NCI-H2029 (cell line): ENCODE measurements at places on chromosomes 11 and 22.

DNA sequence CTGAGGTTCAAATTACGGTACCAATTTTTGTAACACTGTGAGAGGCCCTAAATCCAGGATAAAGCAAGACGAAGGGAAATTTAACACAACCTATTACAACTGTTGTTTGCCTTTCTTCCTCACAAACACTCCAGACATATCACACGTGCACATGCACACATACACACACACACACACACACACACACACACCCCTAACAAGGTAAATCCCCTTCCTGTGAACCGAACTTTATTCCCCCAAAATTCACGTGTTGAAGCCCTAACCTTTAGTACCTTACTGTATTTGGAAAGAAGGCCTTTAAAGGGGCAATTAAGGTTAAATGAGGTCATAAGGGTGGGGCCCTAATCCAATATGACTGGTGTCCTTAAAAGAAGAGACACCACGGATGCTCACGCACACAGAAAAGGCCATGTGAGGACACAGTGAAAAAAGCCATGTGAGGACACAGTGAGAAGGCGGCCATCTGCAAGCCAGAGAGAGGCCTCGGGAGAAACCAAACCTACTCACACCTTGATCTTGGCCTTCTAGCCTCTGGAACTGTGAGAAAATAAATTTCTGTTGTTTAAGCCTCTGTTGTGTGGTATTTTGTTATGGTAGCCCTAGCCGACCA lies 1.8 kb downstream of the SERGEF start:
- DNase-seq = peak; percentile 22

- no peak for DNase-seq
Observed at GRCh38 chr11:32434356-32435151, 785 bp downstream of the WT1 start.

DNA sequence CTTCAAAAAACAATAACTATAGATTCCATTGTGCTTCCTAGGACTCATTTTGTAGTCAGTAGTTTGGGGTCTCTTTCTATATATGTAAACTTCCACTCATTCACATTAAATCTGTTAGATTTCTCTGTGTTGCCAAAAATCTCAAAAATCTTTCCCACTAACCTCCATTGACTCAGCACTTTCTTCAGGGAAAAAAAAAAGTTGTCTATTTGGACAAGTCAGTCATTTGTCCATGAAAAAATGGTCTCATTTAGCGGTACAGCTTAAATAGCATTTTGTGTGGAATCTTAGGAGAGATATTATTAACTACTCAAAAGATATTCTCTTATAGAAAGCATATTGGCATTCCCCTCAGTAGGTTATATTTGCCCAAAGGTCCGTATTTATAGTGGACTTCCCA lies 81.9 kb downstream of the PPP2R1B start:
- no peak for DNase-seq

DNA sequence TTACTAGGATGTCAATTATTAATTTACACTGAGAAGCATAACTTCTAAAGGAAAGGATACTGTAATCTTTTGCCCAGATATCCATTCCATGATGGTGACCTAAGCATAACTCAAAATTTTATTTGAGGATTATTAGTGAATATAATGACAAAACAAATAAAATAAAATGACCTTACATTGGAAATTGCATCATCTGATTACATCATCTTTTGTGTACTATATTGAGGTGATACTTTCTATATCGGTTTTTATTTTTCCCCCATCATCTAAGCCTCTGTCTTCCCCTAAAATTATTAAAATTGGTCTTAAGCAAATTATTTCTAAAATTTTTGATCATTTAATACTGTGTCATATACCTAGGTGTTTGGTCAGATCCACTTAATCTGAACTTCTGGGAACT lies 150.1 kb upstream of the CTSC start:
- DNase-seq = no peak

DNA sequence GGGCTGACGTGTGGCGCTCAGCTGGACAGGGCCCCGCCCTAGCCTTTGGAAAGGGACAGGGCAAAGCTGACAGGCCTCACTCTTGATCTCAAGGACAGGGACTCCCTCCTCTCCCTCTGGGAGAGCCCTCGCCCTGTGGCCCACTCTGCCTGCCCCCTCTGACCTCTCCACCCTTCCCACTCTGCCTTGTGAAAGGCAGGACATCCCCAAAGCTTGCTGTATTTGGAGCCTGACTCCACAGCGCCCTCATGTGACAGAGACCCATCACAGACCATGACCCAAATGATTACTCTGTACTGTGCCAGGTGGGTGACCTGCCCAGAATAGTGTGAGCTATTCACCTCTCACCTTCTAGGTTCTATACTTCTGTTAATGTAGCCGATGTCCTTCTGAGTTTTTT lies 18.8 kb downstream of the P2RY2 start:
- no peak for DNase-seq

GRCh38 chr11:79381036-79381435 lies 59.8 kb downstream of the TENM4 start:
- no peak for DNase-seq

GRCh38 chr11:75668451-75669297 lies at the start of gene MAP6:
Gene MAP6, minus strand, starts transcription at chr11:75669038. Its CDS starts 669 bp downstream, at chr11:75668369.
- DNase-seq = no peak

GRCh38 chr11:3614742-3615171 lies 27.0 kb downstream of the ART5 start:
- DNase-seq = no peak

GRCh38 chr22:27437570-27437969 lies 364.0 kb downstream of the MN1 start:
- DNase-seq = no peak

- no peak for DNase-seq
Observed at GRCh38 chr22:19766511-19767426, 6.2 kb downstream of the TBX1 start.

DNA sequence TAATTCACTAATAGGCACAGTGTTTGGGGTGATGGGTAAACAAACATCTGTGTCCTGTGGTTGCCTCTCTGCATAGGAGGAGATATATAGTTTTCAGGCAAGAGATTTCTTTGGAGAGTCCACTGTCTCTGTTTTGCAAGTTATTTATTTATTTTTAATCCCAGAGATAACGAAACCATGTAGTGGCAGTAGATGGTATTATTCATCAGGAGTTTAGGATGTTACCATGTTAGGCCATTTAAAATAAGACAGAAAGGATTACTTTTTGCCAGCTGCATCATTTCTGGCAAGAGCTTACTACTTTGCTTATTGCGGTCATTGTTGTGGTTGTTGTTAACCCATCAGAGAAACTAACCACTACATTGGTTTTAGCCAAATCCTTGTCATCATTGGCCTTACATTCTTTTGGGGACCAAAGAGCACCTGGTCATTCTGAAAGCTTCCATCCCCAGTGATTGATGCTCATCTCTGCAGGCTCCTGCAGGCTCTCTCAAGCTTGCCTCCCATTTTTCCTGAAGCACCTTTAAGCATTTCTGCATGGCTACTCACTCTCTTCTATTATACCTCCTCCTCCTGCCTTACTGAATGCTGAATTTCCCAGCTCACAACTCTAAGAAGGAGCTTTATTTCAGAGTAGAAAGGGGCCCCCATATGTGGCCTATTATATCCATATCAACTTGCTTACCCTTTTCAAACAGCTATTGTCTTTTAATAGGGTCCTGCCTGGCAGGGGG lies 84.4 kb downstream of the CSTPP1 start:
- no peak for DNase-seq

- DNase-seq = no peak
Observed at GRCh38 chr11:61690706-61691379, 10.7 kb downstream of the DAGLA start.

DNA sequence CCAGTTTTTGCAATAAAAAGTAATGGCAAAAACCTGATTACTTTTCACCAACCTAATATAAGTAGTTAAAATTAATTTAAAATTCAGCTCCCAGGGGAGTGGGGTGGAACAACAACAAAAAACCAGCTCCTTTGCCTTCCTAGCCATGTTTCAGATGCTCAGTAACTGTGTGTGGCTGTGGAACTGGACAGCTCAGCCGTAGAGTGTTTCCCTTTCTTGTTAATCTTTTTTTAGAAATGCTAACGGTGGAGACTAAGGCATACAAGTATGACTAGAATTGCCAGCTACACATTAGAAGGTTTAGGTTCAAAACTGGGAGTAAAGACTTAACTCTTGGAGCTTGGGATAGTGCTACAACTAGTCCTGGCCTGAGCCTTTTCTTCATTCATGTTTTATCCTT lies 45.0 kb downstream of the PPP6R3 start:
- no peak for DNase-seq

DNA sequence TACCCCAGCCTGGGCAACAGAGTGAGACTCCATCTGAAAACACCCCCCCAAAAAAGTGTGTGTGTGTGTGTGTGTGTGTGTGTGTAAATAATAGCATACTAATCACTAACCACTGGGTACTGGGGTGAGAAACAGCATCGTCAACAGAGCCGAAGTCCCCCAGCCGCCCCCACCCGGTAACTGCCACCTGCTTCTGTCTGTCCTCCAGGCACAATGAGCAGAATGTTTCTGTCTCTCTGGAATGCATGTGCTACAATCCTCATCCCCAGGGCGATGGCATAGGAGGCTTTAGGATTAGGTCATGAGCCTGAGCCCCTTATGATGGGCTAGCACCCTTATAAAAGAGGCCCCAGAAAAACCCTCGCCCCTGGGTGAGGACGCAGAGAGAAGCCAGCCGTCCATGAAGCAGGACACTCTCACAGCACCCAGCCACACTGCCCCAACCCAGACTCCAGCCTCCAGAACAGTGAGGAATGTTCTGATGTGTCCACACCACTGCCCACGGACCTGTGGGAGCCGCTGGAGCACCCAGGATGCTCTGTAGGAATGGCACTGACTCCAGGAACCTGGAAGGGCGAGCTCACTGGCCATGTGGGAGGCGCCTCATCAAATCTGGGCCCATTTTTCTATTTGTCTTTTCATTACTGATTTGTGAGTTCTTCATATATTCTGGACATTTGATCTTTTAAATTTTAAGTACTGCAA lies 9.9 kb downstream of the TTLL8 start:
- DNase-seq = no peak

DNA sequence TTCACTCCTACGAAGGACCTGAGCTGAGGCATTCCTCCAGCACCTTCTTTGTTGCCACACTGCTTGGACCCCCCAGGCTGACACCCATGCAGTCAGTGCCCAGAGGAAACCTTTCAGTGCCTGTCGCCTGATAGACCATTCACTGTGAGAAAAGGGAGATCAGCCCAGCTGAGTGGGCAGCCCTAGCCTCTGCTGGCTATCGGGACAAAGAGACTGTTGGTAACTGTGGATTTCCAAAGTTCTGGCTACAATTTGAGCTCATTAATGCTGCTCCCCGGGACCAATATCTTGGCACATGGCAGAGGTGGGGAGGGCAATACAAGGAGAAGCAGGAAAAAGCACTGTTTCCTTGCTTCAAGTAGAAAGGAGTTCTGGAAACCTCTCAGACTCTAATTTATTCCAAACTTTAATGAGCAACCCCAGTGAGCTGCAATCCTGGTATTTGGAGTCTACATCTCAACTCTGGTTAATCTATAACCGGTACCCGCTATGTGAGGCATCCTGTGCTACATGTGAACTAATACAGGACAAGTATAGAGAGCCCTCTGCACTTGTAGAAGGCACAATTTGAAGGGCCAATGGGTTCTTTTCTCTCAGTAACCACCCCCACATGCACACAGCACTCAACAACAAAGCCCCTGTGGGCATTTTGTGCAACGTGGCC lies 200.7 kb upstream of the NCAM1 start:
- no peak for DNase-seq

GRCh38 chr11:60855726-60856633 lies at the start of gene PTGDR2:
Gene PTGDR2, minus strand, starts transcription at chr11:60855950. Its CDS starts 2,228 bp downstream, at chr11:60853722.
- no peak for DNase-seq

DNA sequence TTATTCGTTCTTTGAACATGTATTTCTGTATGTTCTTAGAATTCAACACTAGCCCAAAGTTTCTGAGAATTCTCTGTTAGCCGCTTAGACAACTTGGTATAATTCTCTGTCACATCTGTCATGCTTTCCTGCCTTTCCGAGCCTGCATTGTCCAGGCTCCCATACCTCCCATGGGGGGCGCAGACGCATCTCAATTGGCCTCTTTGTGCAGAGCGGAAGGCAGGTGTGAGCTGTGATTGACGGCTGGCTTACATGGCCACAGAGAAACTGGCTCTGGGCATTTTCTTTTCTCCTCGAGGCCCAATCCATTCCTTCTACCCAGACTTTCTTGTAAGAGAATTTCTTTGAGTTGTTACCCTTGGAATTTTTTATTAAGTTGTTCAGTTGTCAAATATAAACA lies 132.7 kb upstream of the SESN3 start:
- DNase-seq = no peak

DNA sequence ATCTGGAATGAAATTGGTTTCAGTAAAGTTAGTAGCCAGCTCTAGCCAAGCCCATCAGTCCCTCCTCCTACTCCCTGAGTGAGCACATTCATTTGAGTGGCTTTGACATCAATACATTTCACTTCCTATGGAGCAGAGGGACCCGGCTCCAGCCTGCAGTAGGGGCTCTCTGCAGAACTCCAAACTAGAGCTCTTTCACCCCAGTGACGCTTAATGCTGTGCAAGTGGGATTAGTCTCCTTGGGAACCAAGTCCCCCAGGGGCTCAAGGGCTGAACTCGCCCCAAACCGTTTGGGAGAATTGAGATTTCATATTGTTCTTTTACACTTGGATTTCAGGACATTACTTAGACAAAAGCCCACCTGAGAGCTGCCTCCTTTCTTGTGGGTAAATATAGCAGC lies 4.4 kb upstream of the FAM181B start:
- DNase-seq = no peak

DNA sequence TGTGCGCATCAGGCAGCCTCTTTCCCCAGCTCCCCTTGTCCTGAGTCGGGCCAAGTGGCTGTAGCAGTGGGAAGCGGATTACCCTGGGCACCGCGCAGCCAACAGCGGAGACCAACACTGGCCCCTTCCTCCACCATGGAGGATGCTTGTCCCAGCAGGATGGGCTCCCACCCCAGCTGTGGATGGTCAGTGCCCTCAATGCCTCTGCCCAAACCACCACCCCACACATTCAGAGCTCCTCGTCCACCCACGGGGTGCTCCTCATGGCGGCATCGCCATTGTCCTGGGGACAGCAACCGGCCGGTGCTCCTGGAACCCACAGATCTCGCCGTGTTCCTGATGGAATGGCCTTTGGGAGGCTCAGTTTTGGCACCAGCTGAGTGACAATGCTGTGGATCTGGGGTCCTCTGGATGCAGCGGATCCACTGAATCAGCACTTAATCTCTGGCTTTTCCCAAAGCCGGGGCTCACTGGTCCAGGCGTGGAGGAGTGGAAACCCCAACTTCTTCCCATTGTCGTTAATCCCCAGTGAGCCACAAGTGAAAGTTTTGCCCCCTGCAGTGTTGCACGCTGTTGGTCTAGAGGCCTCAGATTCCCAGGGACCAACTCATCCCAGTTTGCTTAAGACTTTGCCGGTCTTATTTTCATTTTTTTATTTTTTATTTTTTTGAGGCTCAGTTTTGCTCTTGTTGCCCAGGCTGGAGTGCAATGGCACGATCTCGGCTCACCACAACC lies 4.1 kb upstream of the B4GALNT4 start:
- DNase-seq = no peak

GRCh38 chr11:22699388-22699787 lies 33.0 kb downstream of the GAS2 start:
- DNase-seq = no peak

DNA sequence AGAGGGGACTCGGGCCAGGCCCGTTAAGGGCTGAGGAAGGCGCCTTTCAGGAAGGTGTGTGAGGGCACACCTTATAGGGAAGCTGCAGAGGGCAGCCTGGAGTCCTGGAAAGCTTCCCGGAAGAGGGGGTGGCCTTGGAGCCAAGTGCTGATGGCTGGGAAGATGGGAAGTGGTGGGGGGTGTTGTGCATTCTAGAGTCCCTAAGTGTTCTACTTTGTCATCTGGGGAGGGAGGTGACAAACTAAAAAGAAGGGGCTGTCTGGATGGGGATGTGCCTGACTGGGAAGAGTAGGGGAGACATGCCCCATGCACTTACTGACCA lies 6.8 kb downstream of the ZDHHC8 start:
- no peak for DNase-seq
